ENCODE measurements at places on chromosomes 6 and 20. TPM values are rescaled to one million over a fixed set of nuclear protein-coding genes. Genes with fewer than 3 reads are reported as not detected.

The TNF gene
- total RNA-seq, result 0.42 TPM

The GFRA4 gene
- total RNA-seq, result not detected

The IL20RA gene
- not detected for total RNA-seq

The RPL7L1 gene
- 183 TPM for total RNA-seq

The FGD2 gene
- total RNA-seq, result not detected

The ADGRF1 gene
- total RNA-seq, result not detected

The CABLES2 gene
- total RNA-seq, result 14.1 TPM

The ISM1 gene
- not detected for total RNA-seq

The NTSR1 gene
- total RNA-seq, result 8.7 TPM

The AAR2 gene
- total RNA-seq, result 32.3 TPM

The NHLRC1 gene
- total RNA-seq, result 3.8 TPM

The THEMIS gene
- not detected for total RNA-seq

The PROKR2 gene
- total RNA-seq, result not detected

DNA sequence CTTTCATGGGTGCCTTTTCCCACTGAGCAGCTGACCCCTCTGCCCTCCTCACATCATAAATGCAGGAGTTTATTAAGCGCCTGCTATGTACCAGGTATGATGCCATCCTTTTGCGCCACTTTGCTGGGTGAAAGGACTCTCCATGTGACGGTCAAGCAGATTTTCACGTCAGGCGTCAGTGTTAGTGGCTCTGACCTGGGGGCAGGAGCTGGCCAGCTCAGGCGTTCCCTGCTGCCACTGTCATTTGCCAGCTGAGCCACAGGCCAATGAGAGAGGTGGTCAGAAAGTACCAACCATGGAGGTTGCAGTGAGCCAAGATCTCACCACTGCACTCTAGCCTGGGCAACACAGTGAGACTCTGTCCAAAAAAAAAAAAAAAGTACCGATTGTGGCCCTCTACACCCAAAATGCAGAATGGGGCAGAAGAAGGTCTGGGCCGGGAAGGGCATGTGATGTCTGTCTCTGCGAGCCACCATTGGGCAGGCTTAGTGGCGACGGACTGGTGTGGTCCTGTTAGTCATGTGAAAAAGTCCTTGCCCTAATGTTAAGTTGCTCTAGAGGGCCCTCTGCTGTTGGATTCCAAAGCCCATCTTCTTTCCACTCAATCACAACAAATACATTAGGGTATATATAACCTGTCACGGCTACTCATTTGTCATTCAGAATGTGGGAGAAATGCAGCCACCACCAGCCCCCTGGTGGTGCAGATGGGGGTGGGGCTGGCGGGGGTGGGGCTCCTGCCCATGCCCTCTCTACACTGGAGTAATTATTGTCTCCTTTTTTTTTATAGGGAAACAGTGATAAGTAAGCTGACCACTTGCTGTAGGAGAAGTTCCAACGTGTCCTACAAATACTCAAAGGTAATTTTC, 18.4 kb upstream of the SLC22A1 start:
- no peaks in the 10 kb centered on the region for H3K27me3 ChIP-seq
- no peak overlapping the region for H3K27ac ChIP-seq
- H3K4me1 ChIP-seq, result no peaks in the 10 kb centered on the region
- H3K4me3 ChIP-seq, result no peak overlapping the region
- peak; percentile 61 for DNase-seq

GRCh38 chr6:158417760-158418098, 105.5 kb downstream of the TULP4 start:
- no peak for DNase-seq
- H3K36me3 ChIP-seq, result no peaks in the 10 kb centered on the region
- peaks cover 16% of the 10 kb centered on the region for H3K4me1 ChIP-seq
- H3K27ac ChIP-seq, result no peak overlapping the region
- no peak overlapping the region for H3K4me3 ChIP-seq

- H3K27ac ChIP-seq, result no peak overlapping the region
- H3K27me3 ChIP-seq, result no peaks in the 10 kb centered on the region
- H3K36me3 ChIP-seq, result no peaks in the 10 kb centered on the region
- H3K4me1 ChIP-seq, result peaks cover 17% of the 10 kb centered on the region
These were observed 9.1 kb upstream of the SHLD1 start for GRCh38 chr20:5741089-5741488.

DNA sequence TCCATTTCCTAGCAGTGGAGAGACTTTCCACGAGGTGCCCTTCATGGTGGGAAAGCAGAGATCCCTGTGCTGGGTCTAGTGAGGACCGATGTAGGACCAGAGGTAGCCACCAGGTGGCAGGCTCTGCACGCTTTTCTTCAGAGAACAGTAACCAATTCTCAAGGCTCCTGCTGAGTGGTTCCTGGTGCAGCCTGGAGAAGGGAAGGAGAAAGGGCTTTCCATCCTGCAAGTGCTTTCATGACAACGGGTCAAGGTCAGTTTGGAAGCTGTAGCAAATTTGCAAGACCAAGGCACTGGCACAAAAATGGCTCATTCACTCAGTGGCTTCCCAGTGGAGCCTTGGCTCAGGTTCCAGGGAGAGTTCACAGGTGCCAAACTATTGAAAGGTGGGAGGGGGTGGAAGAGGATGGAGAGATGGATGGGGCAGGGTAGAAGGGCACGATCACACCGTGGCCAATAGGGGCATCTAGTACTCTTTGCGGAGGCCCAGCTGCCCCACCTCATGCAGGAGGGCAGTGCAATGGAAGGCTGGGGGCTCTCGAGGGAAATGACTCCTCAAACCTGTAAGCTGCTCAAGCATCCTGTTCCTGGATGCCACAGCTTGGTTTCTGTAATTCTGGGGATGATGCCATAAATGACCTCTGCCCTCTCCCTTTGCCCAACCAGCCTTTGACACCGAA, 25.5 kb upstream of the KCNK16 start:
- no peak overlapping the region for H3K27ac ChIP-seq
- peak; percentile 77 for DNase-seq
- no peaks in the 10 kb centered on the region for H3K27me3 ChIP-seq
- no peak overlapping the region for H3K4me3 ChIP-seq
- H3K36me3 ChIP-seq, result no peaks in the 10 kb centered on the region
- no peaks in the 10 kb centered on the region for H3K4me1 ChIP-seq

GRCh38 chr6:10759884-10760329, 12.3 kb downstream of the TMEM14B start:
- no peaks in the 10 kb centered on the region for H3K4me1 ChIP-seq
- H3K36me3 ChIP-seq, result peaks cover 30% of the 10 kb centered on the region
- DNase-seq, result no peak
- H3K27me3 ChIP-seq, result no peaks in the 10 kb centered on the region
- no peak overlapping the region for H3K4me3 ChIP-seq

DNA sequence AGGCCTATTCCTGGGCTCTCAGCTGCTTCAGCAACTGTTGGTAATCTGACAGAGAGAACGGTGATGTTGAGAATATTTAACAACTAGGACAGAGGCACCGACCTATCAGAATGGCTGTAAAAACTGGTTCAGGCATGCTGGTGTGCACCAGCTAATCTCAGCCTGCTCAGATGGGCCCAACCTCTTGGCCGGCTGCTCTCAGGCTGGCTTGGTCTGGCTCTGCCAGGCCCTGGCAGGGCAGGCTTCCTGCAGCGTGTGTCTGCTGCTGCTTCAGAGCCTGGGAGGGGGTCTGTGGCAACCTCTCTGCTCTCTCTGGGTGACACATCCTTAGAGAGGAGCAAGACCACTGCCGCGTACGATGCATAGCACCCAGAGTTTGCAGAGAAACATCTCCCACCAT, 4.8 kb downstream of the SLC2A12 start:
- H3K27ac ChIP-seq, result no peak overlapping the region
- no peaks in the 10 kb centered on the region for H3K4me1 ChIP-seq
- no peaks in the 10 kb centered on the region for H3K27me3 ChIP-seq
- no peak for DNase-seq
- no peak overlapping the region for H3K4me3 ChIP-seq

DNA sequence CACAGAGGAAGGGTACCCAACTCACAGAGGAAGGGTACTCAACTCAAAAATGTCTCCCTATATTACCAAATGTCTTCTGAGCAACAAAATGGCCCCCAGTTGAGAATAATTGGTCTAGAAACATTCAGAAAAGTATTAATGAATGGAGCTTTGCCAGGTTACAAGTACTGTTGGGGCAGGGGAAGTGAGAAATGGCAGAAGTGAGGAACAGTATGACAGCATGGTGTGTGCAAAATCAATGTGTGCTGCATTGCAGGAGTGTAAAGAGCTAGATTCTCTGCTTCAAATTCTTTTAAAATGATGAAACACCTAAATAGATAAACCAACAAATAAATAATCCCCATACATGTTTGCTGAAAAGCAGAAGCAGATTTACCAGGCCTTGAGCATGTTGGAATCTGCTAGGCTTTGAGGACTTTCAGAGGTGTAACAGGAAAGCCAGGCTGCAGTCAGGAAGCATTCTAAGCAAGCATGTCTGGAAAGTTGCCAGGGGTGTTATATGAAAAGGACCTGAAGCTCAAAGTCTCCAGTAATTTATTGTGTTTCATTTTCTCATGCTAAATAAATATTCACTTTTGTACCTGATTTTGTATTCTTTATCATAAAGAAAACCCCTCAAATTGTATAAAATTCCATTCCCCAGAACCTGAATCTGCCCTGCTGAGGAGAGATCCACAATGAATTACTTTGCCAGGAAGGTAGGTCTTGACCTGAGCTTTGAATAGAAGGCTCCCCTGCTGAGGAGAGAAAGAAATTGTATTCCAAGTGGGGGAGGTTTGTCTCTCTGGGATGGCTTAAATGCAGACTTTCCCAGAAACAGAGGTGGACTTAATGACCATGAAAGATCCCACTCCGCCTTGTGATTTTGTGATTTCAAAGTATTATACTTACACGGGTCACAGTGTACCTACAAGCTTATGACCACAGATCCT, 265.0 kb upstream of the MARCKS start:
- H3K27ac ChIP-seq, result no peak overlapping the region
- no peaks in the 10 kb centered on the region for H3K27me3 ChIP-seq
- DNase-seq, result peak; percentile 38
- no peaks in the 10 kb centered on the region for H3K36me3 ChIP-seq
- H3K4me1 ChIP-seq, result peaks cover 8% of the 10 kb centered on the region

GRCh38 chr6:33694401-33694931, 17.0 kb downstream of the UQCC2 start:
- H3K4me1 ChIP-seq, result peaks cover 60% of the 10 kb centered on the region
- H3K36me3 ChIP-seq, result peaks cover 58% of the 10 kb centered on the region
- H3K27me3 ChIP-seq, result no peaks in the 10 kb centered on the region
- no peak overlapping the region for H3K4me3 ChIP-seq

- H3K4me1 ChIP-seq, result no peaks in the 10 kb centered on the region
- H3K36me3 ChIP-seq, result no peaks in the 10 kb centered on the region
- H3K27ac ChIP-seq, result no peak overlapping the region
- H3K4me3 ChIP-seq, result no peak overlapping the region
- H3K27me3 ChIP-seq, result no peaks in the 10 kb centered on the region
These were observed 148.6 kb upstream of the MAN1A1 start for GRCh38 chr6:119497988-119498727.

DNA sequence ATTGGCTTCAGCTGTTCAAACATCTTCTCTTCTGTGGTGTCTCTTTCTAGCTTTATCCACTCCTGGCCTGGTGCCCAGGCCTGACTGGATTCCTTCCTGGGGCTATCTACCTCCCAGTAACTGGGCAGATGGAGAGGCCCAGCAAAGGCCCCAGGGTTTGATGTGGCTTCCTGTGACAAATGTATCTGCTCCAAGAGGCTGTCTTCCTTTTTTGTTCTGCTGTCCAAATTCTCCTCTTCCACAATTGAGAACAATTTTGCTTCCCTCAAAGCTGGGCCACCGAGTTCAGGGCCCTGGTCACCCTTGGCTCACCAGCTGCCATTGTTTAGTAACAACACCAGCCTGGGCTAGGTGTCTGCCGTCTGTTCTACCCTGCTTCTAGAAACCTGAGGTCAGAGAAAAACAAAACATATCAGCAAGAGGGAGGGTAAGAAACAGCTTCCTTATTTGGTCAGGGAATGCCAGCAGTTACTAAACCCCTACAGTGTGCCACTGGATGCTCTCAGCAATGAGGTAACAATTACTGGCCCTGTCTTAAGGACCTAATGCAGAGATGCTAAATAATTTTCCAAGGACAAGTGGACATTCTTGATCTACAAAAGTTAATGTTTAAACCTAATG, 3.9 kb downstream of the ZFP57 start:
- H3K27me3 ChIP-seq, result no peaks in the 10 kb centered on the region
- H3K27ac ChIP-seq, result no peak overlapping the region
- H3K4me1 ChIP-seq, result no peaks in the 10 kb centered on the region
- no peak overlapping the region for H3K4me3 ChIP-seq
- peak; percentile 31 for DNase-seq

GRCh38 chr6:5398530-5398929, 137.2 kb downstream of the FARS2 start:
- no peaks in the 10 kb centered on the region for H3K27me3 ChIP-seq
- H3K4me3 ChIP-seq, result no peak overlapping the region
- no peak overlapping the region for H3K27ac ChIP-seq
- no peaks in the 10 kb centered on the region for H3K4me1 ChIP-seq
- H3K36me3 ChIP-seq, result no peaks in the 10 kb centered on the region

DNA sequence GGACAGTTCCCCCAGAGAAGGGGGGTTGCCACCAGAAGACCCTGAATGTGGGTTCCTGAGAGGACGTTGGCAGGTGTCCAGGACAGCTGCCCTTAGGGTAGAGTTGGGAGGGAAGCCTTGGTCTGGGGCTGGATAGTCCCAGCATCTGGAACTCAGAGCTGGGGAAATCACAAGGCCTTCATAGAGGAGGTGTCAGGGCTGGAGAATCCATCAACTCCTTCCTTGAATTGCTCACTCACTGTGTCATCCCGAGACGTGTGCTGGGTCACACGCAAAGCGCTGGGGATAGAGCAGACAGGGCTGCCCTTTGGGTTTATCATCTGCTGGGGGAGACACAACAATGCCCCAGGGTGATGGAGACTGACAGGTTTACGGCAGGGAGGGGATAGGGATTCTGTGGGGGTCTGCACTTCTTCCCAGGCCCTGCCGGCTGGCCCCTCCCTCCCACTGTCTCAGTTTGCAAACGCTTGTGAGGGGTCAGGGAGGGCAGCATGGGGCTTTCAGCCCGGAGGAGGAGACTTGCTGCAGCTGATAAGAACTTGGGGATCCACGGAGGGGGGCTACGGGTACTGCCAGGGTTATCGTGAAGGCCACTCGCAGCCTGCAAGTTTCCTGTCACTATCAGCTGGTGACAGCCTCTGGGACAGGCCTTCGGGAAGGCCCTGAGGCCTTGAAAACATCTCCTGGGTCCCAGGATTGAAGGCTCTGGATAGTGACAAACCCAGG, 18.6 kb downstream of the RBM38 start:
- H3K27ac ChIP-seq, result no peak overlapping the region
- H3K4me1 ChIP-seq, result no peaks in the 10 kb centered on the region
- H3K36me3 ChIP-seq, result peaks cover 19% of the 10 kb centered on the region
- H3K27me3 ChIP-seq, result no peaks in the 10 kb centered on the region
- H3K4me3 ChIP-seq, result no peak overlapping the region

GRCh38 chr20:61925555-61926252, 140.0 kb downstream of the TAF4 start:
- no peak overlapping the region for H3K4me3 ChIP-seq
- no peak overlapping the region for H3K27ac ChIP-seq

GRCh38 chr6:116314218-116314617, 34.5 kb upstream of the TSPYL1 start:
- no peak overlapping the region for H3K27ac ChIP-seq
- no peak overlapping the region for H3K4me3 ChIP-seq
- no peaks in the 10 kb centered on the region for H3K4me1 ChIP-seq
- DNase-seq, result no peak

Measured in A673 (cell line).